ENCODE measurements at places on chromosomes 11 and 22.

GRCh38 chr22:45518580-45518991 lies 15.9 kb downstream of the FBLN1 start:
- DNase-seq: no peak

DNA sequence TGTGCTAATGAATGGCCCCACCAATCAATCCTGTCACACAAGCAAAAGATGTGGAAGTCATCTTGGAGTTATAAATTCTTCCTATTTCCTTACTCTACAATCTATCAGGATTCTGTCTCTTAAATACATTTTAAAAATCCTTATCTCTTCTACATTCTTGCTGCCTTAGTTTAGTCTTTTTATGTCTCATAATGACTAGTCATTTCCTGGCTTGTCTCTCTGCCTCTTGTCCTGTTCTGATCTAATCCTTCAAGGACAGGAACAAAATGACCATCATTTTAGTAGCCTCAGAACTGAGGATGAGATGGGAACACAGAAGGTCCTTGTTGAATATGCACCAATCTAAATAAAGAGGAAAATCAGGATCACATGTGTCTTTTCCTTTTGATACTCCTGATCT lies 56.6 kb upstream of the LIN7C start:
- DNase-seq: no peak

- no peak for DNase-seq
Measured at GRCh38 chr11:62577046-62577714, 3.5 kb upstream of the EEF1G start.

DNA sequence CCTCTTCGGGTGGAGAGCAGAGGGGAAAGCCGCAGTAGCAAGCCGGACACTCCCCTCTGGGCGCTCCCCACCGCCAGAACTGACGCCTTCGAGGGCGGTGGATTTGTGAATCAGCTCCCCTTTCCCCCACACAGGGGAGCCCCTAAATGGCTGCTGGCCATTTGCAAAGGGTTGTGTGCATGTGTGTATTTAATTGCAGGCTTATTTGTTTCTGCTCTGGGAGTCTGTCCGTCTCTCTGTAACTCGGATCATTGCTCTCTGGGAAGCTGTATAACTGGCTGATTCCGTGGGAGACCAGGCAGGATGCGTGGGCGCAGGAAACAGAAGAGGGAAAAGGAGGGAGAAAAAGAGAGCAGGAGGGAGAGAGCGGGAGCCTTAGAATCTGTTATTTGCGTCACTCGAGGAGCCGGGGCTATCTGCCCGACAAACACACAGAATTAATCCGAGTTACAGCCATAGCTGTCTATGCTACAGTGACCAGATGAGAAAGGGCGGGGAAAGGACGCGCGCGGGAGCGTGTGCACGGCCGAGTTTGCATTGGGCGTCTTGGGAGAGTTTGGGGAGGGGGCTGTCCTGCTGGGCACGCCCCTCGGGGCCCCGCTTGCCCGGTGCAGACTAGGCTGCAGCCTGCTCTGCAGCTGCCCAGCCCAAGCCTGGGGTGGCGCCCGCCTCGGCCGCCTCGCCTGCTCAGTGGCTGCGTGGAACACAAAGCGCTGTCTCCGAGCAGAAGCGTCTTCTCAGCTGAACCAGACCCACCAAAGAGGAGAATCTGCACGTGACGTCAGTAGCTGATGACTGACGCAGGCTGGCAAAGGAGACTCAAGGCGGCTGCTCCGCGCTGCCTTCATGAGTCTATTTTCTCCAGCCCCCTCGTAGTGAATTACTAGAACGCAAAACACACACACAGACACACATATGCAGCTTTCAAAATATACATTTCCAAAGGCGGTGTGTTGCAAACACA lies 105.3 kb upstream of the HSD17B12 start:
- DNase-seq: no peak

GRCh38 chr11:56916587-56916986 lies 72.1 kb upstream of the OR5AK2 start:
- no peak for DNase-seq

DNA sequence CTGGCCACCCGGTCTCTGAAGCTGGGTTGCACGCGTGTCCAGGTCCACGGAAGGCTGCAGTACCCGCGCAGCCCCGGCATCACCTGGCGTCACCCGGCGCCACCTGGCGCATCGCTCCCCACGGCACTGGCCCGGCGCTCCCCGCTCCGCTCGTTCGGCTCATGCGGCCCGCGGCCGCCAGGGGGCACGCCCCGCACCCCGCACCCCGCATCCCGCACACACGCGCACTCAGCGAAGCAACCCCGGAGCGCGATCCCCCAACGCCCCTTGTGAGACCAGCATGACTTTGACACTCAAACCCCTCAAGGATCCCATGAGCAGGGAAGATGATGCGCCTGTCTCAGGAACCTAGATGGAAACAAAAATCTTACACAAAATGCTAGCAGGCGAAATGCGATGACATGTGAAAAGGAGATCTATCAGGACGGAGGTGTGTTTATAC lies 11.9 kb downstream of the B3GNT6 start:
- peak; percentile 51 for DNase-seq

GRCh38 chr11:94472916-94473799 lies 20.5 kb downstream of the MRE11 start:
- DNase-seq: no peak

- DNase-seq: no peak
Measured at GRCh38 chr11:10328314-10329098, 23.6 kb downstream of the ADM start.

- no peak for DNase-seq
Measured at GRCh38 chr11:96105944-96106343, 182.0 kb upstream of the MTMR2 start.

DNA sequence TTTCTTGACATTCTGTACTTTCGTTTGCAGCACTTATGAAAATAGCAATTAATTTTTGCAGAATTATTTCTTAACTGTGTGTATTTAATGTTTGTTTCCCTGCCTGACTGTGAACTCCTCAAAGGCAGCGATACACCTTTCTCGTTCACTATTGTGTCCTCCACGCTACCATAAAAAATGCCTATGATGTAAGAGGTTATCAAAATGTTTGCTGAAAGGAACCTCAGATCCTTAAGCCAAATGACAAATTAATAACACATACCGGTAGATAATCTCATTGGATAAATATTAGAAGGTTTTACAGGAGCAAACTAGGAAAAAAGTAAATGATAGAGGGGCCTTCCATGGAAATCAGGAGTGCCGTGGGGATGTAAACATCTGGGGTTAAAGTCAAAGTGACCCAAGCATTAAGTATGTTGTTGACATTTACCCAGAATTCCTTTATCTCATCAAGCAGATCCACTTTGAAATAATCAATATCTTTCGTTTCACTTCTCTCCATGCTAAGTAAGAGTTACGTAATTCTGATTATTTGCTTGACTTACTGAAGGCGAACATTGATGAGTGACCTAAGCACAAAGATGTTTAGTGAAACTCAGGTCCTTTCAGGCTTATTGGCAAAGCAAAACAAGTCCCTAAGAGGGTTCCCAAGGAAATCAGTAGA lies 2.6 kb upstream of the OOSP3 start:
- no peak for DNase-seq

DNA sequence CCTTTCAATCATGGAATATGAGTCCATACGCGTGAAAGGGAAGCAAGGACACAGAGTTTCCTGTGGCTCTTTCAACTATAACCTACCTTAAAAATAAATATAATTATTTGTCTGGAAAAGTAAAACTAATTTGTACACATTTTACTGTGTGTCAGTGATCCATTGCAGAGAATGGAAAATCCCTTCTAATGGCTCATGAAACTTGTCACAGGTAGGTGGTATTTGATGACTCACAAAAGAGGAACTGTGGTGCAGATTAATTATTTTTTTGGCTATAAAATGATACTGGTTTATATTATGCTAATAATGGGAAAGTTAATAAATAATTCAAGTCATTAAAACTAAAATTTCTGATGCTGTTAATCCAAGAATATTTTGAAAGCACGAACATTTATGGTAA lies 792.2 kb downstream of the METTL15 start:
- no peak for DNase-seq

GRCh38 chr11:18791207-18791968 lies at the start of gene PTPN5:
Gene PTPN5, minus strand, starts transcription at chr11:18791798. Its CDS starts 19,840 bp downstream, at chr11:18771958.
- no peak for DNase-seq

DNA sequence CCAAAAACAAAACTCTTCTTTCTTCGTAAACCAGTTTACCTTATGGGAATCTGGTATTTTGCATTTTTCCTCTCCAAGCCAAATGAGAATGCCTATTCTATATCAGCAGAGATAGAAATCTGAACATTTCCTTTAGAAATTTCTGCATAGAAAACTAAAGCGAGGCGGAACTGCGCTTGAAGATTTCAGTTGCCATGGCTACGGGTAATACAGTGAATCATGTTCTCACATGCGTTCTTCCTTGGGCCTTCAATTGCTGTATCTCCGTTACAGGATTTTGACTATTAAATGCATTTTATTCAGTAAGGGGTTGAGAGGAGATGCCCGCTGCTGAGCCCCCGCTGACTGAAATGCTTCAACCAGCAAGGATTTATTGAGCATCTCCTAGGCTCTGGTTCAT lies 108.2 kb upstream of the CRYBB3 start:
- no peak for DNase-seq

DNA sequence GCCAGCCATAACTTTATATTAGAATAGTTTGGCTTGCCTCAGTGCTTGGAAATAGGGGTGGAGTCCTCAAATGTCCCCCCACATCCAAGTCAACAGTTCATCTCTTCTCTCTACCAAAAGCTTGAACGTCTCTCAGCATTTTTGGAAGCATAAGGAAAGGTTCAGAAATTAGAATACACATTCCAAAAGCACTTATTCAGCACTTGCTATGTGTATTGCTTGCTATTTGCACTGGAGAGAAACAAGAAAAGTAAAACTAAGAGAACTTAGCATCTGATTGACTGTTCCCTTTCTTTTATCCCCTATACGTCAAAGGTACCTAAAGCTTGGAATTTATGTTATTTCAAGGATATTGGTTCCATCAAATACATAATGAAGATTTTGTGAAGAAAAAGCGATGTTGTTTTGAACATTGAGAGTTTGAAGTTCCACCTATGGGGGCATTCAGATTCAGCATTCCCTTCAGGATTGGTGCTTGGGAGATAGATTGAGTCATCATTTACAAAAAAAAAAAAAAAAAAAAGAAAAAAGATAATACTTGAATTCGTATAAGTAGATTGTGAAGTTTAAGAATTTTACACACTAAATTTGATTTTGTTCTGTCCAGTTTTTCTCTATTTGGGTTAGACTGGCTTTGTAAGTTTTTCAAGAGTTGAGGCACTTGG lies 1.3 kb downstream of the TBRG1 start:
- DNase-seq: no peak

GRCh38 chr22:50481440-50482106 lies at the start of gene ADM2:
Gene ADM2, plus strand, starts transcription at chr22:50481543. Its CDS starts 305 bp downstream, at chr22:50481848.
- peak; percentile 55 for DNase-seq

GRCh38 chr11:93340223-93340622 lies 9.7 kb downstream of the DEUP1 start:
- DNase-seq: no peak

DNA sequence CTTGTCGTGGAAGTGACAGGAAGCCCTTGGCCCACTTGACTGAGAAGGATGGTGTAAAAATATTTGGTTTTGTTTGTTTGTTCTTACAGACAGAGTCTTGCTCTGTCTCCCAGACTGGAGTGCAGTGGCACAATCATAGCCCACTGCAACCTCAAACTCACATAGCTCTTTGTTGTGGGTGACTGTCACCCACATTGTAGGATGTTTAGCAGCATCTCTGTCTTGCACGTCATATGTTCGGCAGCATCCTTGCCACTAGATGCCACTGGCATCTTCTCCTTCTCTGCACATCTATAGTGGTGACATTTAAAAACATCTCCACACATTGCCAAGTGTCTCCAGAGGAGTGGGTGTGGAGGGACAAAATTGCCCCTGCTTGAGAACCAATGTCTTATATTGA lies 56.8 kb downstream of the PRR5L start:
- peak; percentile 32 for DNase-seq

DNA sequence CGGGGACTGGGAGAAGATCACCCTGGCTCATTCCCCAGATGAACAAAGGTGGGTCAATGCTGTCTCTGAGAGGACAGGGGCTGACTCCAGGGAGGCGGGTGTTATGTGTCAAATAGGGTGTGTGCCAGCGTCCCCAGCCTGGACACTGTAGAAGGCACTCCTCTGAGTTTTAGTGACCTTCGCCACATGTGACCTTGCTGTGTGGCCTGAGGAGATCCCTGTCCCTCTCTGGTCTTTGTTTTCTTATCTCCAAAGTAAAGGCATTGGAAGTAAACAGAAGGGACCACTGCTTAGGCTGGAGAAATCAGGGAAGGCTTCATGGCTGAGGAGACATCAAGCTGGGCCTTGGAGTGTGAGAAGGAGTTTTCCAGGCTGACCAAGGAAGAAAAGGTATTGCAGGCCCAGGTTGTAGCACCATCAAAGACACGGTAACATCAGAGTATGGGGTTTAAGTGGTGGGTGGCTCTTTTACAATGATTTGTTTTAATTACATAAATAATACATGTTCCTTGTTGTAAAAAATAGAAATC lies 74.4 kb downstream of the TP53I11 start:
- DNase-seq: no peak

DNA sequence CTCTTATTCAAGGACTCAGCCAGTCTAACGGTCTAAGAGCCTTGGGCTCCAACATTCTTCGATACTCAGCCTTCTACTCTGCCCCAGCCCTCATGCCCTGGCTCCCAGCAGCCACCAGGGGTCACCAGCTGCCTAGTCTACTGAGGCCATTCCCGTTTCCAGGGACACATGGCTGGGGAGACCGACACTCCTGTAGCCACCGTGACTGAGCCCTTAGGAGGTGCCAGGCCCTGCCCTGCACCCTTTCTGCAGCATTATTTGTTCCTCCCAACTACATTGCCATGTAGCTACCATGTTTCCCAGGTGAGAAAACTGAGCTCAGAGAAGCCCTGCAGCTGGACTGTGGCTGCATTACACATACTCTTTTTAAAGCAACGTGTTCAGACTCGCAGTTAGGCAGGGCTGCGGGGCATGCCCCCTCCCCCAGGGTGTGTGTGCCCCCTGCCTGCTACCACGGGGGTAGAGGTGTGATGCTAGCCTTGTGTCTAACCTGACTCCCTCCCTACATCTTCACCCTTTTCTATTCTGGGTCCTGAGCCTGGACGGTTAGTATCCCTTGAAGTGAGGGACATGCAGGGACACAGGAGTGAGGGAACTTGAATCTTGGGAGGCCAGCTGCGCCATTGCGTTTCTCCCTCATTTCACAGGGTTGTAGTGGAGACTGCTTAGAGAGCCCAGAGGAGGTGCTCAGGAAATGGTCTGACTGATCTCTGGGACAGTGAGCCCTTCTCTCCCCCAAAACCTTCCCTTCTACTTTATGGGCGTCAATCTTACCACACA lies 17.5 kb downstream of the ATG16L2 start:
- peak; percentile 47 for DNase-seq

GRCh38 chr11:122155765-122156527 lies 39.9 kb upstream of the BLID start:
- DNase-seq: no peak

- DNase-seq: no peak
Measured at GRCh38 chr22:39940757-39941305, 19.4 kb upstream of the TMA7B start.

DNA sequence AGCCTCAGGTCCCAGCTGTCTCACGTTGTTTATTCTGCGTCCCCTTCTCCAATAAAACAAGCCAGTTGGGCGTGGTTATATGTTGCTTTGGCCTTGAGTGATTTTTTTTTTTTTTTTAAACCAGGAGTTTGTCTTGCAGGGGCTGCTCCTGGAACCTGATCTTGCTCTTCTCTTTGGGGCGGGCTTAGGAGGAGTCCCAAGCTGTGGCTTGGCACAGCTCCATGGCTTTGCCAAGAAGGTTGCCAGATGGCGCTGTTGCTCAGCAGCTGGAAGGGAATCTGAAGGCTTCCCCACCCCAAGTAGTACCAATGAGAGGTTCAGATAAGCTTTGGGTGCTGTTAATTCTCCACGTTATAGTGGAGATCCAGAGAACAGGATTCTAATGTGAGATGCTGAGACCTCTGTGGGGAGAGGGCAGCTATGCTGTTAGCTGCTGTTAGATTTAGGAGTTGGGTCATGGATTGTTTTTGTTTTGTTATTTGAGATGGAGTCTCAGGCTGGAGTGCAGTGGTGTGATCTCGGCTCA lies 2.0 kb upstream of the FERMT3 start:
- peak; percentile 69 for DNase-seq

Measured in stimulated activated CD4-positive, alpha-beta T cell treated with anti-CD3 and anti-CD28 coated beads, Interleukin-1b, Interleukin-23, amount 100 ng/mL, for 4 hours (primary cell).